Heart left ventricle (tissue), 16 donors: ENCODE measurements at places on chromosomes 7 and 10. TPM values are rescaled to one million over a fixed set of nuclear protein-coding genes. Genes with fewer than 3 reads are reported as not detected.

- no peak for DNase-seq
Measured at GRCh38 chr10:13589316-13589715, 2.6 kb downstream of the PRPF18 start.

DNA sequence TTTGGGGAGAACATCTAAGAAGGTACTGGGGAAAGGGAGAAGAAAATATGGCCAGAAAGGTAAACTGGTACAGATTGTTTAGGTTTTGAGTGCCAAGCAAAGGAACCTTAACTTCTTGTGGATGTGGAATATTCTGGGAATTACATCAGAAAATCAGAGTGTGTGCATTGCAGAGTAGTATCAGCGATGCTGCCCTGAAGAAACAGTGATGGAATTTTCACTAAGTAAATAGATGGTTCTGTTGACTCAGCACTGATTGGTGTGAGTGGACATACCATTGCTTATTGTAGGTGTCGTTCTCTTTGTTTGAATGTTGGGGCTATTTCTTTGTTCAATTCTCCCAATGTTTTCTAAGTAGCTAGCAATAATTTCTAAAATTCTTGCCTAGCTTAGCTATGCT, 24.4 kb upstream of the AKR1B1 start:
- DNase-seq, result no peak

GRCh38 chr7:150649080-150649385, 16.8 kb upstream of the GIMAP6 start:
- no peak for DNase-seq

FBXL13 gene
- not detected for total RNA-seq

CYP3A5 gene
- 0.52 TPM for total RNA-seq

DNA sequence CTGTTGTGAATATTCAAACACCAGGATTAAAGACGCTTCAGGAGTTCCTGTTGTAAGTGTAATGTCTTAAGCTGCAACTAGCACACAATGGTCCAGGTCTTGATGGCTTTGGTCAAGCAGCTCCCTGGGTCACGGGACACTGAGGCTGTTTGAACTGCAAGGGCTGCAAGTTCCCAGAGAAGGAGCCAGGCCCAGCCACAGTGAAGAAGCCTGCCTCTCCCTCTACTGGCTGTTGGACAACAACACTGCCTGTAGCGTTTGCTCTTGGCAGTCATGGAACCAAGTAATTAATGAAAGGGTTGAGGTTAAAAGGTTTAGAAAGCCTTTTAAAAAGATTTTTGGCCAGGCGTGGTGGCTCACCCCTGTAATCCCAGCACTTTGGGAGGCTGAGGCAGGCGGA, 31.9 kb upstream of the GUSB start:
- peak; percentile 29 for DNase-seq

DNA sequence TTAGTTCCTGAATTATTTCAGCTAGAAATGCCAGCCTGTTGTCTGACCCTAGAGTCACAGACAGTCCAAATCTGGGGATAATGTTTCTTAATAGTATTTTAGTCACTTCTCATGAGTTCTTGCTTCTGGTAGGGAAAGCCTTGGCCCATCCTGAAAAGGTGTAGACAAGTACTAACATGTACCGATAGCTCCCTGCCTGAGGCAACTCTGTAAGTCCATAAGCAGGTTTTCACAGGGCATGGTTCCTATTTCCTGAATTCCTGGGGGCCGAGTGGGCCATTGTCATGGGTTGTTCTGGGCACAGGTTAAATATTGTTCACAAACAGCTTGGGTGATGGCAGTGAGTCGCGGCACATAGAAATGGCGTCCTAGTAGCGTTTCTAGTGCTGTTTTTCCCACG, 3.1 kb upstream of the ZNF117 start:
- DNase-seq, result no peak

FAM241B gene
- total RNA-seq, result 2.4 TPM

DNA sequence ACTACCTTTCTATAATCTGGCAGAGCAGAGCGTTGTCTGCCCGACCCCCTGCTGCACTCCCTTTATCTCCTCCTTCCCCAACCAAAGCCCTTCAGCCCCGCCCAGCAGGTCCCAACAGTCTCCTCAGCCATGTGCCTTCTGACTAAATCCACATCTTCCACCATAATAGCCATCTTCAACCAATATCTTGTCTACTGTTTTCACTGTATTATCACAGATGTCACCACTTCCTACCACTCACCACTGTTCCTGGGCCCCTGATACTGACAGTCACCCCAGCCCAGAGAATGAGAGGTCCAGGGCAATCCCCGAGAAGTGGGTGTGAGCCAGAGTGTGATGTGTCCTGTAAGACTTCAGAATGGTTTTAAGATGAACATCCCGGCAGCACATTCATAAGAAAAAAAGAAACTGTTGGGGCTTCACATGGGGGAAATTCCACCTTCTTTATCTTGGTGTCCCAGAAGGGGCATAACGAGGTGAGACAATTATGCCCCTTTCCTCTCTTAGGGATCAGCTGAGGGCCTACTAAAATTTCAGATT, 25.3 kb downstream of the CCDC6 start:
- no peak for DNase-seq

DNA sequence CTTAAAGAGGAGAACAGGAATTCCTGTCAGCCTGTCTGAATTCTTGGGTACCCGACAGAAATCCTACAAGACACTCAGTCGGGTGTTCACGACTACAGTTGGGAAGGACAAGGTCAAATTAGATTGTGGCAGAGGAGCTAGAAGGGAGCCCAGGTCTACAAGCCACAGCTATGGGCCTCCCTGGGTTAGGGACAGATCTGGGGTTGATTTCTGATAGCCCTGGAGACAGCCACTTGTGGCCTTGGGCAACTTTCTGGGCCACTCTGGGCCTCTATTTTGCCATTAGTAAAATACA, 39.7 kb upstream of the ANTXRL start:
- DNase-seq, result no peak

DNA sequence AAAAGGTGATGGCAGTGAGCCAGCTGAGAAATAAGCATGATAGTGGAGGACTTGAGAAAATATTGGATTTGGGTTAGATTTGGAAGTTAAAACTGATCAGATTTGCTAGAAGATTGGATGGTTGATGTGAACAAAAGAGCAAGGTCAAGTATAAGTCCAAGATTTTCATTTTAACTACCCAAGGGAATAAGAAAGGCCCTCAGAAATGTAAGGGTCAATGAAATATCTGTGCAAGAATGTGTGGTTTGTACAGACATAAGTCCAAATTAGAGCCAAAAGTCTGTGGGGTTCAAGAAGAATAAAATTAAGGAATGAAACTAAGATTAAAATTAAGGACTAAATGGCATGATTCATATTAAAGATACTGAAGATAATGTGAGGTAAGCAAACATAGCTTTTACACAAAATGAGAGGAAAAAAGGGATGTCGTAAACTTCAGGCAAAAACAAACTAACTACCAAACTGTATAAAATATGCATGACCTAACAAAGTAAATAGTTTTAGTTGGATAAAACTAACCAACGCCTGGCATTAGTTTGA, 78.4 kb upstream of the CACNA2D1 start:
- no peak for DNase-seq

- DNase-seq, result no peak
Measured at GRCh38 chr7:7702826-7703225, 15.6 kb downstream of the RPA3 start.

PRSS37 gene
- total RNA-seq, result not detected

DNA sequence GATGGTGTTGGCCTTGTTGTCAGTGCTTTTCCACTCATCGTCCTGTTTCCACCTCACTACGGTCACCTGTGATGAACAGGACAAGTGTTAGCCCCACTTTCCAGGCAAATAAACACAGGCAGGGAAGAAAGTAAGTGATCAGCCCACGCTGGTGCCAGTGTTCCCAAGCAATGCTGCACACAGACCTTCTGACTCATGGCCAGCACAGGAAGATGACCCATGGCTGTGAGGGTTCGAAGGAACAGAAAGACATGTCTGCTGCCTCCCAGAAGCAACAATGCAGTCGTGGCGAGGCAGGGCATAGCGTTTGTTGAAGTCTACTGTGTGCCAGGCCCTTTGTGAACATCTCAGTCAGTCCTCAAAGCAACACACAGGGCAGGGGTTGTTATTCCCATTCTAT, 35.7 kb downstream of the SLC29A3 start:
- DNase-seq, result no peak
